ENCODE measurements at places on chromosomes 7 and 10.

DNA sequence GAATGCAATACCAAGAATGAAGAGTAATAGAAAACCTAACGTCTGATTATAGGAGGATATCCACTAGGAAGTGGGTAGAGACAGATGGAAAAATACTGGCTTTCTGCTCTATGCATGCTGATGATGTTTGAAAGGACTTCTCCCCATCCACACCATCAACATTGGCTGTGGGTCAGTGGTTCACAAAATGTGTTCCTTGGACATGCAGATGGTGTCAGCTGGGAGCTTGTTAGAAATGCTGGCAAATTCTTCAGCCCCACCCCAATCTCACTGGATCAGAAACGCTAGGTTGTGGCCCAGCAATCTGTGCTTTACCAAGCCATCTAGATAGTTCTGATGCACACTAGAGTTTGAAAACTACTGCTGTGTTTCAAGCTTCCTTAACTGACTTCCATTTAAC is 164.1 kb downstream of the PPP1R17 start:
- DNase-seq: no peak

DNA sequence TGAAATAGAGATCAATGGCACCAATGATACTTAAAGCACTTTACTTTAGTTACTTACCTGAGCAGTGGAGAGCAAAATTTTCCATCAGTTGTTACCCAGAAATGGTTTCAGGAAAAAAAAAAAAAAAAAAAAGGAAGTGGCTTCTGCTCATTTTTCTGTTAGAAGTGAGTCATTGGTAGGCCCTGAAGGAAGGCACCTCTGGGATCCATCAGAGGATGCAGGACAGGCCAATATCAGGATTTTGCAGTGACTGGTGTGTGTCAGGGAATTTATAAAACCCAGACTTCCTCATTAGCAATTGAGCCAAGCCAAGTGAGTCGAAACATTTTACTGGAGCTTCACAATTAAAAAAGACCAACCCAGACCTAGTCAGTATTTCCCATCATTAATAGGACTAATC is 2.3 kb upstream of the SMIM30 start:
- DNase-seq: no peak

- DNase-seq: no peak
Measured at GRCh38 chr7:16421333-16422102, at the start of gene CRPPA. CRPPA (minus strand) TSS chr7:16421538; CDS start chr7:16421322, 216 bp downstream.

GRCh38 chr7:34190299-34190698 is 285.0 kb downstream of the BMPER start:
- DNase-seq: no peak

DNA sequence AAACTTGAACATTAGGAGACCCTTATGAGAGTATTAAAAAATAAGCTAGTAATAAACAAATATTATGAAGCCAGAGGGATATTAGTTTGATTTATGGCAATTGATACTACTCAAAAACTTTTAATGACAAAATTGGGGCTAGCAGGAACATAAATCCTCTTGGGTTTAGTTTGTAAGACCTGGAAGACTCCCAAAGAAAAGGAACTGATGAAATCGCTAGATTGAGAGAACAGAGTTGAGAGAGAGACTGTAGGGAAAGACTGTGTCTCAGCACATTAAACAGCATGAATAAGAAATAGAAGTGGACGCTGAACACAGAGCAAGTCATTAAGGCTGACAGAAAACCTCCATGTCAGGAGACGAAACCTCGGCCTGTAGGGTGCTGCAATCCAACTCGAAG is 56.4 kb downstream of the ICA1 start:
- no peak for DNase-seq

DNA sequence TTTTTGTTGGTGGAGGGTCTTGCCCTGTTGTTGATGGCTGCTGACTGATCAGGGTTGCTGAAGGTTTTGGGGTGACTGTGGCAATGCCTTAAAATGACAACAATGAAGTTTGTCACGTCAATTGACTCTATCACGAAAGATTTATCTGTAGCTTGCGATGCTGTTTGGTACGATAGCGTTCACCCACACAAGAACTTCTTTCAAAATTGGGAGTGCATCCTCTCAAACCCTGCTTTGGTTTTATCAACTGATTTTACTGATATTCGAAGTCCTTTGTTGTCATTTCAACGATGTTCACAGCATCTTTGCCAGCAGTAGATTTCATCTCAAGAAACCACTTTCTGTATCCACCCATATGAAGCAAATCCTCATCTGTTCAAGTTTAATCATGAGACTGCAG is 26.0 kb downstream of the NAMPT start:
- no peak for DNase-seq

DNA sequence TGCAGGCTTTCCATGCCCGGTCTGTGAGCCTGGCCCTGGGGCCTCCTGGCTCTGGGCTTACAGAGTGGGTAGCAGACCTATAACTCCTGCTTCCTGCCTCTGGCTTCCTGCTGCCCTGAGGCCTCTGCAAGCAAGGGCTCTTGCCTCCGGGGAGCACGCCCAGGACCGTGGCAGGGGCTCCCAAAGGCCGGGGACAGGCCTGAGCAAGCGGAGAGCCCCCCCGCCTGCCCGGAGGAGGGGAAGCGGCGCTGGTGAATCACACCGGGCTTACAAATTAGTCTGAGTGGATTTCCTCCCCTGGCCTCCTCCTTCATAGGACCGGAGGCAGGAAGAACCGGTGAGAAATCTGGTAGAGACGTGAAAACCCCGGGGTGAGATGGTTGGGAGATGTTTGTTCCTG is 1.5 kb upstream of the MYL10 start:
- DNase-seq: no peak

- no peak for DNase-seq
Measured at GRCh38 chr10:67306588-67307205, 380.9 kb downstream of the LRRTM3 start.

DNA sequence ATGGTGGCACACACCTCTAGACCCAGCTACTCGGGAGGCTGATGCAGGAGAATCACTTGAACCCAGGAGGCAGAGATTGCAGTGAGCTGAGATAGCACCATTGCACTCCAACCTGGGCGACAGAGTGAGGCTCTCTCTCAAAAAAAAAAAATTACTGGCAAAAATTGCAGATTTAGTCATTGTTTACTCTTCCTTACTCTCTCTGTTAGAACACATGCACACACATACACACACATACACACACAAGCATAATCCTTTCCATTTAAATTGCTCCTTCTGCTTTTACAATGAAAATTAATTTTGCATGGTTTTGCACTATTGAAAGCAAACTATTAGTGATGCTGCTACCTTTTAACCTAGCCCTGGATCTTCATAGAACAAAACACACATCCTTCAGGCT is 15.4 kb upstream of the UCN3 start:
- DNase-seq: no peak

- DNase-seq: no peak
Measured at GRCh38 chr10:8378198-8378983, 323.9 kb downstream of the GATA3 start.

- no peak for DNase-seq
Measured at GRCh38 chr10:86083206-86083605, 283.4 kb downstream of the GRID1 start.

DNA sequence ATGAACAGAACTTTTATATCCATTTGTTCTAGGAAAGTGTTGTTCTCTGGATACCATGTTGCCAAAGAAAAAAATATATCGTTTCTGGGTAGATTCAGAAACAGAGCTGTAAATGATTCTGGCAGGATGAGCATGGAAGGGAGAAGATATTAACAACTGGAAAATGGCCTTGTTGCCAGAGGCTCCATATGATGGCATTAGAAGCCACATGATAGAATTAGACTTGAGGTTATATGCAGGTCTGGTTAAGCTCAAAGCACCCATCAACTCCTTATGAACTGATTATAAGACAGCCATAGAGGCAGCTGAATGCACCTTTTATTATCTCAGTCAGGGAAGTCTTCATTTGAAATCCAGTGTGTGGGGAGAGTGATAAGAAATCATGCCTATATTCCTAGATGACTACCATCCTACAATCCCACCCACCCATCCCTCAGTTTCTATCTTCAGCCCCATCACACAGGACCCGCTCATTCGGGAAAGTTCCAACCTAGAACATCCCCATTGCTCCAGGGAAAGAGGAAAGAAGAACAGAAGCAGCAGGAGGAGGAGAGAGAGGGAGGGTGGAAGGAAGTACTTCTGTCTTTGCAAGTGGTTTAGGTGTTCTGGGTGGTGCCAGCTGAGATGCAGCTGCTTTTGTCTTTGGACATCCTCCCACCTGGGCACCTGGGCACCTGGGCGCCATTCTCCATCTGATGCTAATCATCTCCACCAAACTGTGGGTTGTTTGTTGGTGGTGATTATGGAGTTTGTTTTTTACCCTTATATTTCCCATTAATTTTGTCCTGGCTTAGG is 25.5 kb upstream of the TRIL start:
- DNase-seq: no peak

GRCh38 chr7:91140982-91141381 is 123.3 kb upstream of the FZD1 start:
- DNase-seq: no peak

- no peak for DNase-seq
Measured at GRCh38 chr7:121447911-121448300, 51.8 kb upstream of the FAM3C start.

DNA sequence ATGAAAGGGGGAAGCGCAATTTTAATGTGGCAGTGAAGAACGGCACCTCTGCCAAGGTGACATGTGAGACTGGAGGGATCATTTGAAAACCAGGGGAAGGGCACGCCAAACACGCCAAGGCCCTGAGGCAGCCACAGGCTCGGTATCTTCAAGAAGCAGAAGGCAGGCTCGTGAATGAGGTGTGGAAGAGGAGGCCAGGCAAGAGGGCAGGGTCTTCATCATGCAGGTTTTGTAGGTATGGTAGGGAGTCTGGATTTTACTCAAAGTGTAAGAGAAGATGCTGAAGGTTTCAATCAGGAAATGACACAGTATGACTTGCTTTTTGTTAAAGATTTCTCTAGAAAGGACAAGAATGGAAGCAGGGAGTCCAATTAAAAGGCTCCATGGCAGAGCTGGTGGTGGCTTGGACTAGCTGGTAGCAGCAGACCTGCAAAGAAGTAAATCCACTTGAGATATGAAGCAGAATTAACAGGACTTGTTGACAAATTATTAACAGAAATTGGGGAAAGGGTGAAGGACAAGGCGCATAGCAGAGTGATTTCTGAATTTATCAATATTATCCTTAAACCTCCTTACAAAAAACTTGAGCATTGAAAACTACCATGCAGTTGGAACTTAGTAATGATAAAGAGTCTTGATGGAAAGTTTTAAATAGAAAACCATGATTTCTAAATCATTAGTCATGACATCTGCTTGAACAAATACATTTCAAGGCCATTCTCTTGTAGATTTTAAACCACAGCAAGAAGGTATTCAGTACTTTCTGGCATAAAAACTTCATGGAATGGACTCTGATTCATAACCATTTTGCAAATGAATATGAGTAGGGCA is 70.4 kb downstream of the COA1 start:
- no peak for DNase-seq

- no peak for DNase-seq
Measured at GRCh38 chr7:127862525-127862924, 168.7 kb downstream of the LRRC4 start.

DNA sequence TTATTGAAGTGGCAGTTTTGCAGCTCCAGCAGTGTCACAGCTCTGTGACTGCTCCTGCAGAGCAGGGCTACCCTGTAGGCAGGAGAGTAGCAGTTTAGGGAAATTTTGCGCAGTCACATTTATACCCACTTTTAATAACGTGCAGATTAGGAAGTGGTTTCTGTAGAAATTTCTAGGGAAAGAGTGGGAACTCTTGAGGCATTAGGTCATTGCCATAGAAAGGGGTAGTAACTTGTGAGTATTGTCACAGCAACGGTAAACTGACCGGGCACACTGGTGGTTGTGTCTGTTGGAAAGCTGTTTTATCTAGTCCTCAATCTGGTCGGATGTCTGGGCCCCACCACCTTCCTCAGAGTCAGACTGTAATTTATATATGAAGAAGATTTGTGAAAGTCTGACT is 51.9 kb downstream of the CDC14C start:
- no peak for DNase-seq

DNA sequence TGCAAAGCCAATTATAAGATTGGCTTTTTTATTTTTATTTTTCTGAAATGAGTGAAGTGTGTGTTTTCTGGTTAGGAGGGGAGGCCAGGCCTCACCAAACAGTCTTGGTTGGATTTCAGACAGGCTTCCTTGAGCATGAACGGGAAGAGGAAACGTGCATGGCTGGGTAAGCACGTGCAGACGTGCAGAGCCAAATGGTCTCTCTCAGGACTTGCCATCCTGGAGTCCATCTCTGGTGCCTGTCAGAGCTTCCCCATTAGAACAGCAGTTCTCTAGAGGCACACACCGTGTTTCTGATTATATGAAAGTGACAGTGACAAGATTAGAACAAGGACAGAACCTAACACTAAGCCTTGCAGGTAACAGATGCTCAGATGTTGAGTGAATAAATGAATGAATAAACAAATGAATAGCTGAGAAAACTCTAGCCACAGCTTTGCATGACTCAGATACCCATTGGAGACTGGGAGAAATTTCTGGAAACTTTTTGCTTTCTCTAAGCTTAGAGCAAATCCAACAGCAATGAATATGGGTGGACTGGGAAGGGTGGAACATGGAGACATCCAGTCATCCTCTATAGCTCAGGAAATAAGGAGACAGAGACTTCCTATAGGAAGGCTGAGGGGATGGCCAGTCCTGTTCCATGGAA is 11.8 kb upstream of the CALD1 start:
- DNase-seq: no peak

- no peak for DNase-seq
Measured at GRCh38 chr10:33284945-33285344, 49.5 kb downstream of the NRP1 start.

- DNase-seq: no peak
Measured at GRCh38 chr10:96556003-96556402, 30.8 kb downstream of the TM9SF3 start.

- DNase-seq: no peak
Measured at GRCh38 chr7:157682064-157682945, 345.5 kb downstream of the DNAJB6 start.

DNA sequence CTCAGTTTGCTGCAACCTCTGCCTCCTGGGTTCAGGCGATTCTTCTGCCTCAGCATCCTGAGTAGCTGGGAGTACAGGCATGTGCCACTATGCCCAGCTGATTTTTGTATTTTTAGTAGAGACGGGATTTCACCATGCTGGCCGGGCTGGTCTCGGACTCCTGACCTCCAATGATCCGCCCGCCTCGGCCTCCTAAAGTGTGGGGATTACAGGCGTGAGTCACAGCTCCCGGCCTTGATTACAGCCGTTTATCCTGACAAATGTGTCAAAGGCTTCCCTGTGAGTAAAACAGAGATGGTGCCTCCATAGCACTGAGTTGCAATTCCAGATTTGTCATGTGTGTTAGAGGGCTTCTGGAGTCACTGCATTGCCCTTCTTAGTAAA is 273.7 kb downstream of the CCDC3 start:
- no peak for DNase-seq

DNA sequence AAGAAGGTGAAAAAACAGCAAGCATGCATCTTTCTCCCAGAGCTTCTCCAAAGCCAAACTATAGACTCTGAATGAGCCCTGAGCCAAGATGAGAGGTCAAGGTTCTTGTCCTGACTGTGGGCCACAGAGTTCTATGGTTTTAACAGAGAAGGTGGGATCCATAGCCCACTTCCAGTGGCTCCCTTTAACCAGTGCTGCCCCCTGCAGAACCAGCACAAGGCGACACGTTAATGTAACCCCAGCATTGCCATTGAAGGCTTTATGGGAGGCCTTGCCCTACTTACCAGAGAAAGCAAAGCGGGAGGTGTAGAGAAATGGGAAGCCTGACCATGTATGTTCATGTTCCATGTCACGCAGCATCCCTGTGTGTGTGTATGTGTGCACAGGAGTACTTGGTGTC is 243.6 kb downstream of the PRPF18 start:
- no peak for DNase-seq

Measured in NCI-H524 treated with DMSO at 0.1 percent for 48 hours (cell line).